ENCODE measurements at places on chromosomes 1 and 21.

GRCh38 chr1:58789322-58789856 lies 5.5 kb upstream of the JUN start:
- no peak for DNase-seq

- no peak for DNase-seq
These were observed 59.3 kb upstream of the PTGFRN start for GRCh38 chr1:116850436-116850835.

- no peak for DNase-seq
These were observed 2.8 kb upstream of the LSM10 start for GRCh38 chr1:36400514-36400824.

DNA sequence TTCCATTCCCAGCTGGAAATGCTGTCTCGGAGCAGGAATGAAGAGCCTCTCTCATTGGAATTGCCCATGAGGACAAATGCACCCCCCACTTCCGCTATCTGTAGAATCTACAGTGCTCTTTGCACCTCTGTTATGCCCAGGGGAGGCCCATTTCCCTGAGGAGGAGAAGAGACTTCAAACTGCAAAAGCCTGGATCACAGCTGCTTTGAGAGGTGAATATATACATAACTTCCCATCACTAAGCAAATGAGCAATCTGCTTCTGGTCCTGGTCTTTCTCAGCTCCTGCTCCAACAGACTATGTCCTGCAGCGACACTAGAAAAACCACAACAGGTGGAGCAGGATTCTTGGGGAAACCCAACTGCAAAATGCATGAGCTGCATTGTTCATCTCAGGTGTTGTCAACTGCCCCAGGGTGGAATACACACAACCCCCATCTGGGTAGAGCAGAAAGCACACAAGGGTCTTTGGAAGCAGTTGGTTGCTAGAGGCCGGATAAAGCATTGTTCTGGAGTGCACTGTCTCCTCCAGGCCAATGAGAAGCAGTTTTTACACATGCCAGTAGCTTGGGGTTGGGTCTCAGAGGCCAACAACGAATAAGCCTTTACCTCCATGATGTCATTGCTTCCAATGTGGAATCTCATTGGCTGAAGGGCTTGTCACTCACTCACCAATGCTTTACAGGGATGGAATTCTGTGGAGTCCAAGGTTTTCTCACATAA lies 67.7 kb upstream of the RAB4A start:
- DNase-seq, result no peak

DNA sequence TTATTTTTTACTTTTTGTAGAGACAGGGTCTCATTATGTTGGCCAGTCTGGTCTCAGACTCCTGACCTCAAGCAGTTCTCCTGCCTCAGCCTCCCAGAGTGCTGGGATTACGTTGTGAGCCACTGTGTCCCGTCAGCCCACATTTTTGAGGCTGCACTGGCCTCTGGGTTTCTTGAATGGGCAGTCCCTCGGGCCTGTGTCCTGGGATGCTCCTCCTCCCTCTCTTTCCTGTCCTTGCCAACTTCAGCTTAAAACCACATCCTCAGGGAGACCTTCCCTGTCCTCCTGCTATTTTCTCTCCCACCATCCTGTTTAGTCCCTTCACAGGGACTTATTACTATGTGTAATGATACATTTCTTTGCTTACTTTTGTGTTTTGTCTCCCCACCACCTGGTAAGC lies 31.4 kb upstream of the LYST start:
- DNase-seq, result no peak

GRCh38 chr1:17663646-17664045 lies 91.5 kb upstream of the ACTL8 start:
- DNase-seq, result no peak

DNA sequence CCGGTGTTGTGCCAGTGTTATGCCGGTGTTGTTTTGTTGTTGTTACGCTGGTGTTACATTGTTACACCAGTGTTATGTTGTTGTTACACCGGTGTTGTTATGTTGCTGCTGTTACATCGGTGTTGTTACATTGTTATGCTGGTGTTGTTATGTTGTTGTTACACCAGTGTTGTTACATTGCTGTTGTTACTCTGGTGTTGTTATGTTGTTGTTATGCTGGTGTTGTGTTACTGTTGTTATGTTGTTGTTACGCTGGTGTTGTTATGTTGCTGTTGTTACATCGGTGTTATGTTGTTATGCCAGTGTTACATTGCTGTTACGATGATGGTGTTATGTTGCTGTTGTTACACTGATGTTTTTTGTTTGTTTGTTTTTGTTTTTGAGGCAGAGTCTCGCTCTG lies 24.1 kb downstream of the H6PD start:
- DNase-seq, result no peak

GRCh38 chr21:27329255-27329851 lies 362.5 kb upstream of the ADAMTS5 start:
- no peak for DNase-seq

- DNase-seq, result no peak
These were observed 414.1 kb upstream of the ESRRG start for GRCh38 chr1:217137210-217137881.

GRCh38 chr1:40851643-40852042 lies 10.5 kb downstream of the CITED4 start:
- DNase-seq, result no peak

DNA sequence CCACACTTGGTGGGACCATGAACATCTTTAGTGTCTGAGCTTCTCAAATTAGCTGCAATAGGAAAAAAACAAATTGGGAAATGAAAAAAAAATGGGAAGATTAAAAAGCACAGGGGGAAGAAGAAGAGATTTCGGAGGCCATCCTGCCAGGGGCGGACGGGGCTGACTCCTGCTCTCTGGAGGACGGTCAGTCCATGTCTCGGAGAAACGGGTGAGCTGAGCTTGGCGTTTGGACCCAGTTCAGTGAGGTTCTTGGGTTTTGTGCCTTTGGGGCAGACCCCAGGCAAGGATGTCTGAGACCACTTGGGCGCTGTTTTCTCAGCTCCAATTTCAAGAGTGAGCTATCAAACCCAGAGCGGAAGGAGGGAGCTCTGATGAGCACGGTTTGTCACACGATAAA lies 123.9 kb downstream of the PRDM2 start:
- DNase-seq, result no peak

DNA sequence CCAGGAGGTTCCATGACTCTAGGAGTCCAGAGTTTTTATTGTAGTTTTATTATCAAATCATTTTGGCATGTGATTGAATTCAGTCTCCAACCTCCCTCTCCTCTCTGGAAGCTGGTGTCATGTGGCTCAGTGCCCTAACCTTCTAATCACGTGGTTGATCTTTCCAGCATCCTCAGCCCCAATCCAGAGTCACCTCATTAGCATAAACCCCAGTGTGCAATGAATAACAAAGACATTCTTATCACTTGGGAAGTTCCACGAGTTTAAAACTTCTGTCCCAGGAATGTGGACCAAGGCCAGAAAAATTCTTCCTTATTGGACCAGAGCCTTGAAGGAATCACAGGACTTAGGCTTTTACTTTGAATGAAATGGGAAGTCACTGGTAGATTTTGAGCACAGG lies 52.2 kb downstream of the KIRREL1 start:
- no peak for DNase-seq

DNA sequence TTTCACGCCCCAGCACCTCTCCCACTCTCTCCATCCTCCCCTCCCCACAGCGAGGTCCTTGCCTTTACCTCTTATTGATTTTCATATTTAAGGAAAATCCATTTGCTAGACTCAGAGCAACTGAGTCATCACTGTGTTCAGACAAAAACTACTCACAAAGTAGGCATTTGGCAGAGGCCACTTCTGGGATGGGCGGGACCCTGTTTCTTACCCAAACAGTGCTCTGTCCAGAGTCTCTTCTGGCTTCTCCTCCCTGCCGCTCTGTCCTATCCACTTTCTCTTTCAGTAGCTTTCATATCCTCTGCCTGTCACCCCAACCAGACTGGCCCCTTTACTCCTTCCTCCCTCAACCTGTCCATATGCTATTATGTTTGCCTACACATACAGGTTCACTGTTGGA lies 2.4 kb upstream of the NAV1 start:
- DNase-seq, result no peak

DNA sequence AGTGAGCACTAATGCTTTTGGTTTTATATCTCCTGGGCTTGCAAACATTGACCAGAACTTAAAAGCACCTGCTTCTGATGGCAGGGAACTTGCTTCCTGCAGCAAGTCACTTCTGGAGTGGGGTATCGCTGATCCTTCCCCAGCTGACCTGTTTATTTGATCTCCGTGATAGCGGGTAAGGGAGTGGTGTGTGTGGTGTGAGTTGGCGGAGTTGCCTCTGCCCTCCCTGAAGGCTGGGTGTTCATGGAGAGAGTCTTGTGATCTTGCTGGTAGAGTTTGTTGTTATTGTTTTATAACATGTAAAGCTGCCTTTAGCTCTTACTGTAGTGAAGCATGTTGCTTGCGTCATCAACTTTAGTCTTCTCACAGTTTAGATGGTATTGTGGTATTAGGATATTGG lies 3.9 kb downstream of the MFN2 start:
- no peak for DNase-seq
